Heart left ventricle (tissue), 16 donors: ENCODE measurements at places on chromosomes 1 and 21. TPM values are rescaled to one million over a fixed set of nuclear protein-coding genes. Genes with fewer than 3 reads are reported as not detected.

DNA sequence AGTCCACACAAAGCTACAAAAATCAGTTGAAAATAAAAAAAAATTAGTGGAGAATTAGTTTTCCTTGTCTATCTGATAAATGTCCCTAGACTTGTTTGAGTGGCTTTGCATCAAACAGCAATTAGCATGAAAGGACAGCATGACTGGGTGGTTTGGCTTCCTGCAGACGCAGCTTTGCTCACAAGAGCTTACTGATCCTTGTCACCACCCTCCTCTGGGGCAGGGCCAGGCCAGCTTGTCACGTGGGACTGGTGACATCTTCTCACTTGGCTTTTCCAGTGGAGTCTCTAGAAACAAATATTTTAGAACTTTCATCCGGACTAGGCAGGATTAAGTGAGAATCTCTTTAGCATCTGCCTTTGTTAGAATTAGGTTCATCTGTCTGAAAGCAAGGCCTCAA, 76.0 kb upstream of the OLIG2 start:
- no peak for DNase-seq

The ZNF648 gene
- not detected for polyA plus RNA-seq

- no peak for DNase-seq
These were observed 10.2 kb upstream of the SMIM12 start for GRCh38 chr1:34869760-34870159.

DNA sequence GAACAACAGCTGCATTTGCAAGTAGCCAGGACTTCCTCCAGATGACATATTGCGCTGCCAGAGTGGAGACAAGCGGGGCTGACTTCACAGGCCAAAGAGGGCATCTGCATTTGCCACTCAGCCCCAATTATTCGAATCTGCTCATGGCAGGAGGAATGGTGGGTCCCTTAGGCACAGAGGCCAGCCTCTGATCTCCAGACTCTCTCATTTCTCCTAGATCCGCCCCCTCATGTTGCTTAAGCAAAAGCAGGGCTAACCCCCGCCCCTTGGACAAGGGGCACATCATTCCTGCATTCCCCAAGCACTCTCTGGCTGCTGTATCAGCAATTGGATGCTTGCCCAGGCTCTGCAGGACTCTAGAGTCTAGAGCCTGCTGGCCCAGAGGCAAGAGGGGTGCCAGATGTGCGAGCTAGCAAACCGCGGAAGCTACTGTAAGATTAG, 262.4 kb downstream of the ST6GALNAC3 start:
- DNase-seq: peak; percentile 87

GRCh38 chr1:209675565-209676154, 448 bp downstream of the G0S2 start:
- DNase-seq: peak; percentile 74

DNA sequence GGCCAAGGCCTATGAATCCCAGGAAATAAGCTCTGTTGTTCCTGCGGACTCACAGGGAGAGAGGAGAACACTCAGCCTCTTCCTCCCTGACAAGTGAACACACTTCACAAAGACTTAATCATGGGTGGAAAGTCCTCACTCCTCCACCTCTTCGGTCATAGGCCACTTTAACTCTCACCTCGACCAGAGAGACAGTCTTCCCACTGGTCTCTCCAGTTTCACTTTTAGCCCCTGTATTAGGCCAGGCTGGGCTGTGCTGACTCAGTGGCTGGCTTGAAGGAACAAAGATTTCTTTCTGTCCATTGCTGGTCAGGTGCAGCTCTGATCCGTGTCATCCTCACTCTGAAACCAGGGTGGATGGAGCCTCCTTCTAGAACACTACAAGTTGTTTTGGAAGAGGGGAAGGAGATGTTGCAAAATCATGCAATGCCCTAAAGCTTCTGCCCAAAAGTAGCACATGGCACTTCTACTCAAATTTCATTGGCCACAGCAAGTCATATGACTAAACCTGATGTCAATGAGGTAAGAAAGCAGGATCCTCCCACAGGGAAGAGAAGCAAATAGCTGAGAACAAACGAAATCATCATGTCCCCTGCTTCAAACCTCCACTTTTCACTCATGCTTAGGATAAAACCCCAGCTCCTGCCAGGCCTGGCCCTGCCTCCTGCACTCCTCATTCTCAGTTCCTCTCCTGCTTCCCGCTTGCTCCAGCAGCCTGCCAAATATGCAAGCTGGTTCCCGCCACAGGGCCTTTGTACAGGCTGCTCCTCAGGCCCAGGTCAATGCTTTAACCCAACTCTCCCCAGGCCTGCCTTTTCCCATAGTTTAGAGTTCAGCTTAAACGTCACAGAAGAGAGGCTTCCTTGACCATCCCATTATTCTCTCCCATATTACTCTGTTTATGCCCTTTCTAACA, 150.5 kb upstream of the RUNX3 start:
- DNase-seq: no peak

DNA sequence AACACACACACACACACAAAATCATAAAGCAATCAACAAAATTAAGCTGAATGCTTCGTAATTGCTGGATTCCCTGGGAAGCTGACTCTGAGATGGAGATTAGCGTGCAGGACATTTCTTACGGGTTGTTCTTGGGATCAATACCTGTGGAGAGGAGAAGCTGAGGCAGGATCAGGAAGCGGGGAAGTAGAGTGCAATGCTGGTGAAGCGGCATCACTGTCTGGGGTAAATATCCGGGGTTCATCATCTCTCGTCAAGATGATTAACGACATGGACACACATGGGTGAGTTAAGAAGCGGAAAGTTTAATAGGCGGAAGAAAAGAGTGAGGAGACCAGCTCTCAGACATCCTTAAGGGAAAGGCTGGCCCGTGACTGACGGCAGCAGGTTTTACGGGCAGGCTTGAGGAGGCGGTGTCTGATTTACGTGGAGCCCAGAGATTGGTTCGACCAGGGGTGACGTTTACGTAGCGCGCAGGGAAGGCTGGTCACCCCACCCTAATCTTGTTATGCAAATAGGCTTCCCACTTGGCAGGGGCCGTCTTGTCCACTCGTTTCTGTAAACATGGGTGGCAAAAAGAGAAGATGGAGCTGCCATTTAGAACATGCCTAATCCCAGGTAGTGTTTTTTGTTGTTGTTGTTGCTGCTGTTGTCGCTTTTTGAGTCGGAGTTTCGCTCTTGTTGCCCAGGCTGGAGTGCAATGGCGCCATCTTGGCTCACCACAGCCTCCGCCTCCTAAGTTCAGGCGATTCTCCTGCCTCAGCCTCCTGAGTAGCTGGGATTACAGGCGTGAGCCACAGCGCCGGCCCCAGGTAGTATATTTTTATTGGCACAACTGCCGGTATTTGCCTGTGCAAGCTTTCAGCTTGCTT, 135.6 kb upstream of the KCNJ15 start:
- no peak for DNase-seq

DNA sequence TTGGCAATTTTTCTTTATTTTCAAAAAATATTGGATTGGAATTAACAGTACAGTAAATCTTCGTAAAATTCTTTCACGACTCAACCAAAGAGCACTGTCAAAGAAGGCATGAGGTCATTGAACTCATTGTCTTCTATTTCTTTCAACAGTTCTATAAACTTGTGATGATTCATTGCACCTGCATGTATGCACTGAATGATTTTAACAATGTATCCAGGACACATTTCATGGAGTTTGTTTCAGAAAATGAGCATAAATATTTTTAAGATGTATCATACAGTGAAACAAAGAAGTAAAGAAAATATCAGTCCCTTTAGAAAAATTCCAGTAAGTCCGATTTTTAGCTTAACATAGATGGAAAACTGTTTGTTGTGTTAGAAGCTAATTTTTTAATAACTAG, 33.6 kb upstream of the CD34 start:
- no peak for DNase-seq

DNA sequence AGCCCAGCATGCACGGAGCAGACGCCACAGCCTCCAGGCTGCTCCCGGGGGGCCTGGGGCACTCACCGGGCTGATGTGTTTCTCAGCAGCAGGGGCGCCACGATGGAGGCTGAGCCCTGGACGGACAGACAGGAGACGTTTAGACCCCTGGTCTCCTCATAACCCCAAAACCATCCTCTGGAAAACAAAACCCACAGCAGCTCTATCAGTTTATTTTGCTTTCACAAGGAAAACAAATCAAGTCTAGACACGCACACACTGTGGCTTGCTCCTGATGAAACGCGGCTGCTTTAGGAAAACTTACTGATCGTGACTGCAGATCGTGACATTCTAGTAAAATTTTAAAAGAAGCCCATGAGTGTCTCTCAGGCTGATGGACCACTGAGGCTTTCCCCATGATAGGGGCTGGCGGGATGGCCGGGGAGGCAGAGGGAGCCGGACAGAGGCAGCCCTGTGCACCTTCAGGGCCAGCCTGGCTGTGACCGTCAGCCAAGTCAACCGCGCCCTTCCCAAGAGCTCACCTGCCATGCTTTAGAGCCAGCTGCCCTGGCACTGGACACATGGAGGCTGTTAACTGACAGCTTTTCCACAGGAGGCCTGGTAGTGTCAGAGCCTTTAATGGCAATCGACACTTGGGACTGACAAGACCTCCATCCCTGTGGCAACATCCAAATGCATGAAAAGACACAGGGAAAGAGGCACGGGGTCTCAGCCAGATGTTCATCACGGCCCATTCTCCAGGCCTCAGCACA, 5.2 kb downstream of the POFUT2 start:
- DNase-seq: no peak

- no peak for DNase-seq
These were observed 60.0 kb downstream of the INTS7 start for GRCh38 chr1:211975152-211975941.

The ZMYND12 gene
- polyA plus RNA-seq: 0.47 TPM

DNA sequence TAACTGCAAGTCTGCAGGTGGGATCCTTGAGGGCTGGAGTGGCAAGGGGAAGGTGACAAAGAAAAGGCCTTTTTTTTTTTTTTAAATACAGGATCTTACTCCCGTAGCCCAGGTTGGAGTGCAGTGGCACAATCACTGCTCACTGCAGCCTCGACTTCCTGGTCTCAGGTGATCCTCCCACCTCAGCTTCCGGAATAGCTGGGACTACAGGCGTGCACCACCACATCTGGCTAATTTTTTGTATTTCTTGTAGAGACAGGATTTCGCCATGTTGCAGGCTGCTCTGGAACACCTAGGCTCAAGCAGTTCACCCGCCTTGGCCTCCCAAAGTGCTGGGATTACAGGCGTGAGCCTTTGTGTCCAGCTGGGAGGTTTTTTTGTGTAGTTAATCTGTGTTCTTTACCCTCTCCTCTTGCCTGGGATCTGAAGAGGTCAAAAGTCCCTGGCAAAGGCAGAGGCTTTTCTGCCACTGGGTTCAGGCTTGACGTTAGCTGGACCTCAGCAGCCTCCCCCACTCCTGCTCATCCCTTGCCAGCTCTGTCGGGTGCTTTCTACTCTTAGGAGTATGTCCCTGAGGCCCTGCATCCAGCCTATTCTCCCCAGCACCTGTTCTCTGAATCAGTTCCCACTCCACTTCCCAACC, 5.2 kb downstream of the IL6R start:
- DNase-seq: no peak

- DNase-seq: no peak
These were observed 21.3 kb upstream of the ASB17 start for GRCh38 chr1:75953461-75953860.

The LCE2B gene
- not detected for polyA plus RNA-seq

The WNT3A gene
- polyA plus RNA-seq: not detected

GRCh38 chr1:213119794-213120193, 68.8 kb downstream of the RPS6KC1 start:
- no peak for DNase-seq

The TATDN3 gene
- 18.2 TPM for polyA plus RNA-seq

DNA sequence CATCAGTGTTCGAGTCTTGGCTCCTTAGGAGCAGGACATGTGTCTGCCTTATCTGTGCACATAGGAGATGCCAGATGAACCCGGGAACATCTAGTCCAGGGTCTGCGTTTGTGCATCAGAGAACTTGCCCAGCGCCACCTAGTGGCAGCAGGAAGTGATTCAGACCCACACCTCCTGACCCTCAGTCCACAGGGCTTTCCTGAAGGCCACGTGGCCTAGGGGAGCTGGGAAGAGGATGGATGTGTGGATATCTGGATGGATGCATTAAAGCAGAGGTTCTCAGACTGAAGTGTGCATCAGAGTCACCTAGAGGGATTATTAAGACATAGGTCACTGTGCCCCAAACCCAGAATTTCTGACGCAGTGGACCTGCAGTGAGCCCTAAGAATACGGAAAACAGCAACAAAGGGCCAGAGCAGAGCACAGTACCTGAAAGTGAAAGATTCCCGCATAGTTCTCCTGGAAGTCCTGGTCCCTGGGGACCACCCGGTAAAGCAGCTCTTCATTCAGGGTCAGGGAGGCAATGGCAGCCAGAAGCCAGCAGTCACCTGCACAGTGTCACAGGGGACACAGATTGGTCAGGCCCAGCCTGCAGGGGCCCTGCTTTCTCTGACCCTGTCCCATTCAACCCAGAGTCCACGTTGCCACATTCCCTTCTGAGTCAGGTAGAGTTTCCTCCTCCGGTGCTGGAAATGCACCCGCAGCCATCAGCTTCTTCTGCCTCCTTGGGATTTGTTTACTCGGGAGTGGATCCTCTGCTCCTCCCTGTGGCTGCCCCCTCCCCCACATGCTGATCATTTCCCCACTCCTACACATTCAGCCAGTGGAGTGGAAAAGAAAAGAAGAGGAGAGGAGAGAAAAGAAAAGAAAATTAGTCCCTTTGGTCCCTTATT, 37.0 kb downstream of the CAPN8 start:
- DNase-seq: peak; percentile 38

- DNase-seq: no peak
These were observed 695.3 kb downstream of the PTPRU start for GRCh38 chr1:29931477-29932175.
